ENCODE measurements at places on chromosomes 1 and 21.

DNA sequence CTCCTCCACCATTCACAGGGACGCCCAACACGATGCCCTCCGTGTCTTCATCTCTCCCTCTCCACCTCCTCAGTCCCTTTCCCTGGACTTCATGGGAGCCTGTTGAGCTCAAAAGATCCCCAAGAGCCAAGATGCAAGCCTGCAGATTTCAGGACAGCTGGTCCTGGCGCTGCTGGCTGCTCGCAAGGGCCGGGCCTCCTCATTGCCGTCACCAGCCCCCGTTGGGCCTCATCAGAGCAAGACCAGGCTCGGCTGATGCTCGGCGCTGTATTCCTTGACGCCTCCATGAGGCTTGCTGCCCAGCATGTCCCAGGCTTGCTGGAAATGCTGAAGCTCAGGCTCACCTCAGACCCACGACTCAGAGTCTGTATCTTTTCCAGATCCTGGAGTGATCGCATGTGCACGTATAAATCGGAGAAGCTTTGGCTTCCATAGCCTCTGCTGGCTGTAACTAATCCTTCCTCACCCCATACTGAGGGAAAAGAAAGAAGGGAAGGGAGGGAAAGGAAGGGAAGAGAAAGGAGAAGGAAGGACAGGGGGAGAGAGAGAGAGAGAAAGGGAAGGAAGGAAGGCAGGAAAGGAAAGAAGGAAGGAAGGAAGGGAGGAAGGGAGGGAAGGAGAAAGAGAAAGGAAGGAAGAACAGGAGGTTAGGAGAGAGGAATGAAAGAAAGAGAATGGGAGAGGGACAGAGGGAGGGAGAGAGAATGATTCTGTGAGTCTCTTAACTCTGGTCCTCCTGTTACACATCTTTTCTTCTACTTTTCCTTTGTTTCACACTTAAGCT, 94.6 kb downstream of the KCNJ15 start:
- no peak for DNase-seq

- DNase-seq, result peak; percentile 78
Measured at GRCh38 chr1:72282271-72283021, at the start of gene NEGR1. NEGR1 (minus strand) TSS chr1:72282539.

- no peak for DNase-seq
Measured at GRCh38 chr1:86887479-86888162, 26.3 kb downstream of the SELENOF start.

DNA sequence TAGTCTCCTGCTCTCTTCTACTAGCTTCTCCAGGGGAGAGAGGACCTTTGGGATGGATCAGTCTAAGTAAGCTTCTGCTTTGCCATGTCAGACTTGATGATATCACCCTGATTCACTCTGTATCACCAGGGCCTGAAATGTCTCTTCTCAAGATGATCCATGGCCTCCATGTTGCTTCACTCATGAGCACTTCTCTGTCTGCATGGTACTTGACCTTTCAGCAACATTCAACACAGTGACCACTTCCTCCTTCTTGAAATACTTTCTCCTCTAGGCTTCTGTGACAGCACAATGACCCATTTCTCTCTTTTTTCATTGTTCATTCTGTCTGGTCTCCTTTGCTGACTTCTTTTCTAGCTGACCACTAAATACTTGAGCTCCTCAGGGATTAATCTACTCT, 35.3 kb upstream of the NGF start:
- no peak for DNase-seq

GRCh38 chr1:61280452-61280851, 198.1 kb downstream of the NFIA start:
- DNase-seq, result no peak

- DNase-seq, result no peak
Measured at GRCh38 chr21:45124596-45124995, 50.2 kb downstream of the ADARB1 start.

DNA sequence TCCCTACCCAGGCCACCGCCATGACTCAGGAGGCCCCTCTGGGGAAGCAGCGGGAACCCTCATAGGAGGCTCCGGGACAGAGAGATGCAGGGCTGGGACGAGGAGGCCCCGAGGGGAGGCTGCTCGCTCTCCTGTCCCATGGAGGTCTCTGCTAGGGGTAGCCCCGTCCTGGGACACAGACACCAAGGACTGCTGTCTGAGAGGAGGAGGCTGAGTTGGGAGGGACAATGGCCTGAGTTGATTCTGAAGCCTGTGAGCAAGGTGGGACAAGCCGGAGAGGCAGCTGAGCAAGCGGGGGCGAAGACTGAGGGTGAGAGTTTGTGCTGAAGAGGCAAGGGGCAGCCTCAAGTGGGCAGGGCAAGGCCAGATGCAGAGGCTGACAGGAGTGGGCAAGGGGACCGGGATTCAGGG, 17.4 kb downstream of the SLC27A3 start:
- DNase-seq, result no peak

GRCh38 chr1:3669421-3669821, 17.1 kb downstream of the TP73 start:
- DNase-seq, result no peak

GRCh38 chr1:2876846-2877245, 75.4 kb upstream of the TTC34 start:
- no peak for DNase-seq

Data from large intestine (tissue), 12 donors.